ENCODE measurements at places on chromosomes 7 and 10.

GRCh38 chr10:19961076-19962053 lies 145.1 kb downstream of the PLXDC2 start:
- DNase-seq = no peak

DNA sequence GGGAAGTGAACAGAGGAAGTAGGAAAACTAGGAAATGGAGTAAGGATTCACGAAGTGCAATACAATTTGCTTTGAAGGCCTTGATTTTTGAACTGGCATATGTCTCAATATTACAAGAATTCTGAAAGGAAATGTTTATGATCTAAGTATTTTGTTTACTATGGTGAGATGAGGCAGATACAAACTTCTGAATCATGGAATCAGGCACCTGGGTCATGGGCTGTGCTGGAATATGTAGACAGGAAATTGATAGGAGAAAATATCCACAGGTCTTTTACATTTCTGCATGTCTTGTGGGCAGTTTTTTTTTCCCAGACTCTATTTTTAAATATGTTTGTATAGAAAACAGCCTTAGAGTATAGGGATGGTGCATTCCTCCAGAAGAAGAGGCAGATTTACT lies 117.1 kb downstream of the PPP1R3A start:
- DNase-seq = no peak

GRCh38 chr7:151897951-151898686 lies 21.2 kb upstream of the PRKAG2 start:
- DNase-seq = no peak

- DNase-seq = no peak
Measured at GRCh38 chr7:91424371-91424770, 160.1 kb downstream of the FZD1 start.

GRCh38 chr7:2631946-2632732 lies at the start of gene TTYH3:
Gene TTYH3, plus strand, starts transcription at chr7:2631986. Its CDS starts 170 bp downstream, at chr7:2632156.
- no peak for DNase-seq

GRCh38 chr7:95001258-95001657 lies 93.9 kb downstream of the PPP1R9A start:
- no peak for DNase-seq

DNA sequence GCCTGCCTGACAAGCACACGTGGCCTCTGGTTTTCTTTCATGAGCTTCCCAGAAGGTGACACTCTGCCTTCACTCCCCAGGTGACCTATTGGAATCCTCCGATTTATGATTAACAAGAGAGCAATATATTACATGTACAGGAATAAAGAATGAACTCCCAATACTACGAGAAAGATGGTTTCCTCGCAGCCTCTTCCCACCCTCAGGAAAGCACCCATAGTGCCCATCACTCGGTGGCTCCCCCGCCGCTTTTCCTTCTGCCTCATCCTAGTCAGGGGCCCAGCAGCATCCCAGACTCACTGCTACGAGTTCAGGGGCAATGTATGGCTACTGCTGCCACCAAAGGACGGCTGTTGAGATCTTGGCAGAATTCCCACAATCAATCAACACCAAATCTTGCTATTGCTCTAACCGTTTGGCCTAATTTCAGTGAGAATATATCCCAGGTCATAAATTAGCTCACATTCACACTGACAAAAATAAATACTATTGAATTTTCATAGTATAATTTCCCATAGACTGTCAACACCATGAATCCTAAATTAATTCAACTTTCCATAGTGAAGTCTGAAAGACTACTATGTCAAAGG lies 196.3 kb downstream of the TNS3 start:
- no peak for DNase-seq

- DNase-seq = no peak
Measured at GRCh38 chr7:158495216-158495615, 92.4 kb downstream of the PTPRN2 start.

- no peak for DNase-seq
Measured at GRCh38 chr10:49310460-49310859, 11.5 kb downstream of the C10orf71 start.

All from NCI-H748 treated with DMSO at 0.1 percent for 48 hours (cell line).